H9 (cell line): ENCODE measurements at places on chromosomes 5 and 9. TPM values are rescaled to one million over a fixed set of nuclear protein-coding genes. Genes with fewer than 3 reads are reported as not detected.

Gene EFNA5
- 19.0 and 20.4 TPM in 2 replicates for total RNA-seq

Gene ZFP62
- total RNA-seq: 16.2 and 19.6 TPM in 2 replicates

Gene SUSD3
- total RNA-seq: 7.8 and 9.0 TPM in 2 replicates

Gene RALGPS1
- total RNA-seq: 17.8 and 18.6 TPM in 2 replicates

Gene WNT8A
- 0.26 and 0.33 TPM in 2 replicates for total RNA-seq

Gene GPX3
- 20.4 and 20.9 TPM in 2 replicates for total RNA-seq

Gene EPB41L4A
- 4.8 and 4.9 TPM in 2 replicates for total RNA-seq

Gene GRM6
- not detected in 2 replicates for total RNA-seq

Gene SPINK1
- total RNA-seq: 2.0 and 3.1 TPM in 2 replicates

Gene INSL4
- total RNA-seq: not detected in 2 replicates

Gene RGMB
- total RNA-seq: 17.7 and 19.3 TPM in 2 replicates

Gene FBP1
- 1.9 and 2.2 TPM in 2 replicates for total RNA-seq

Gene GCNT1
- 33.7 and 35.6 TPM in 2 replicates for total RNA-seq

Gene ADCY2
- 30.9 and 31.3 TPM in 2 replicates for total RNA-seq

Gene PPP1R26
- total RNA-seq: 34.0 and 38.0 TPM in 2 replicates

Gene MOB3B
- total RNA-seq: 9.8 and 10.6 TPM in 2 replicates

Gene ZFP2
- total RNA-seq: 0.37 and 0.52 TPM in 2 replicates

Gene PCDHGA10
- 12.5 and 15.1 TPM in 2 replicates for total RNA-seq

Gene ALDOB
- total RNA-seq: not detected in 2 replicates

Gene SPINK6
- not detected in 2 replicates for total RNA-seq

Gene LCN2
- total RNA-seq: not detected in 2 replicates

Gene TLX3
- not detected in 2 replicates for total RNA-seq

Gene TUBB4B
- 378 and 386 TPM in 2 replicates for total RNA-seq

Gene TARS1
- 388 and 417 TPM in 2 replicates for total RNA-seq

Gene STC2
- total RNA-seq: 73.5 and 77.7 TPM in 2 replicates

Gene RHOBTB3
- 6.6 and 6.8 TPM in 2 replicates for total RNA-seq

Gene ORM1
- 4.0 and 4.4 TPM in 2 replicates for total RNA-seq

Gene LHFPL2
- 26.3 and 26.6 TPM in 2 replicates for total RNA-seq

Gene FGF18
- 0.94 and 1.3 TPM in 2 replicates for total RNA-seq

Gene ZDHHC12
- 42.8 and 45.8 TPM in 2 replicates for total RNA-seq

Gene STX17
- total RNA-seq: 20.1 and 21.2 TPM in 2 replicates

Gene KIF12
- total RNA-seq: 1.8 and 3.3 TPM in 2 replicates

Gene ESM1
- not detected in 2 replicates for total RNA-seq

Gene BARX1
- total RNA-seq: 1.2 TPM in 2 replicates

Gene FBP2
- total RNA-seq: not detected in 2 replicates

Gene ENHO
- 11.3 and 14.5 TPM in 2 replicates for total RNA-seq

Gene FAT2
- total RNA-seq: 0.15 and 0.18 TPM in 2 replicates

Gene SLC6A7
- total RNA-seq: not detected in 2 replicates

Gene LECT2
- total RNA-seq: not detected in 2 replicates

Gene OTP
- not detected in 2 replicates for total RNA-seq

Gene IGFBPL1
- total RNA-seq: 37.7 and 37.9 TPM in 2 replicates

Gene CCL27
- total RNA-seq: 0.28 and 1.0 TPM in 2 replicates
